Eye (tissue), 1 donor: ENCODE measurements at places on chromosomes 4 and X.

GRCh38 chrX:111490688-111491087 lies 20.8 kb upstream of the SERTM2 start:
- DNase-seq, result no peak

- no peak for DNase-seq
These were observed 37.7 kb downstream of the NSG1 start for GRCh38 chr4:4424499-4425115.

DNA sequence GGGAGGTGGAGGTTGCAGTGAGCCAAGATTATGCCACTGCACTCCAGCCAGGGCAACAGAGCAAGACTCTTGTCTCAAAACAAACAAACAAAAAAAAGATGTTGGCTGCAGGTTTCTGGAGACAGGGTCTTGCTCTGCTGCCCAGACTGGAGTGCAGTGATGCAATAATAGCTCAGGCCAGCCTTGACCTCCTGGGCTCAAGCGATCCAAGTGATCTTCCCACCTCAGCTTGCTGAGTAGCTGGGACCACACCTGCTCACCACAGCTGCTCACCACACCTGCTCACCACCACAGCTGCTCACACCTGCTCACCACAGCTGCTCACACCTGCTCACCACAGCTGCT lies 29.9 kb upstream of the CPLX1 start:
- DNase-seq, result no peak

- DNase-seq, result peak; percentile 37
These were observed 38.8 kb downstream of the GRIA3 start for GRCh38 chrX:123222920-123223319.

DNA sequence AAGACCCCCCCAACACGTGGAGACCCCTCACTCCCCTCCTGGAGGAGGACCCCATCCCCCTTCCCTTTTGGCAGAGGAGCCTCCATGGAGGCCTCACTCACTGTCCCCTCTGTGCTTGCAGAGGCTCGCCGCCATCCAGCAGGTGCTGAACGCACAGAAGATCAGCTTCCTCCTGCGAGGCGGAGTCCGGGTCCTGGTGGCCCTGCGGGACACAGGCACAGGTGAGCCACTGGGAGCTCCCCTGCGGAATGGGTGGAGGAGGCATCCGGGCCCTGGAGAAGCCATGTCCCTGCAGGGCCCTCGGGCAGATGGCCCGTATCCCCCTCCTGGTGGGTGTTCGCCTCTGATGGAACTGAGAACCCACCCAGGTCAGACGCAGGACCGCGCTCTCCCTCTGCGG lies 206.5 kb downstream of the AFAP1 start:
- DNase-seq, result no peak

DNA sequence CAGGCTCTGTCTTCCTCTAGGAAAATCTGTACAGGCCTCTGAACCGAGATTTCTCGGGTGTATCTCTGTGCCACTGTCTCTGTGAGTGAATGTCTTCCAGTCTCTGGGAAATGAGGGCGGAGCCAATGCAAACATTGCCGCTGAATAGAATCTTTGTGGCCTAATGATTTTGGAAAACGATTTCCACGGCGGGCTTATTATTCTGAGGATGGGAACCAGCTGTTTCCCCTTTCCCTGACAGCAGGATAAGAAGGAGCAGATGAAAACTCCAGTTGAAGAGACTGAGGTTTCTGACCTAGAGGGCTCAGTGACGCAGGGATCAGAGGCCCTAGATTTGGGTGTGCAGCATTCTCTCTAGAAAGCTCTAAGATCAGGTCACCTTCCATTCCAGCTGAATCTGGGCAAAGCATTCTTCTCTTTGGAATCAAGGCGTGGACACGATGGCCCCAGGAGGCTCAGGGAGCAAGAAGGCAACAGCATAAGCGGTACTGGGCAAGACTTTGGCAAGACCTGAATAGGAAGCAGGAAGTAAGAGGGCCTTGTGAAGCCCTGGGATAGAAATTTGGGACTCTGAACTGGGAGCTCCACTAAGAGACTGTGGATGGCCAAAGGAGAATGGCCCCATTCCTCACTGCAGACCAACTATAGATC lies 47.3 kb downstream of the PJA1 start:
- DNase-seq, result no peak

GRCh38 chrX:106481341-106481740 lies 130.4 kb upstream of the RADX start:
- peak; percentile 82 for DNase-seq
